Left renal pelvis (tissue), 4 donors: ENCODE measurements at places on chromosomes 6 and 20. TPM values are rescaled to one million over a fixed set of nuclear protein-coding genes. Genes with fewer than 3 reads are reported as not detected.

Gene NOX3
- polyA plus RNA-seq, result not detected

DNA sequence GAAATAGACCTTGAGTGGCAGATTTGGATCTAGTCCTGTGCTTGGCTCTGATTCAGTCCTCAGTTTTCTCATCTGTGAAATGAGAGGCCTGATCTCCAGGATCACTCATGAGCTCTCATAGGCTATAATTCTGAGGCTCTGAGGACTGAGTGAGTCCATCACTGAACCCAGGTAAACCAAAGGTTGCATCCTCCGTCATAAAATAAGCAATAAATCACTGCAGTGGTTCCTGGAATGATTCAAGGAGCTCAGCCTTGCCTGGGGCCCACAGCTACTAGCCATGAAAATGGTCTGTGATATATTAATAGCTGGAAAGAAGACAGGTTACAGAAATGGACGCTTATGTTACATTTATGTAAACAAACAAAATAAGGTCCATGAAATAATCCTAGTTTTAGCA, 124.8 kb downstream of the MAP3K7 start:
- no peak for DNase-seq

GRCh38 chr6:129635396-129636130, 74.4 kb downstream of the ARHGAP18 start:
- DNase-seq, result no peak

GRCh38 chr6:70180901-70181599, 121.8 kb downstream of the COL9A1 start:
- DNase-seq, result no peak
